Fibroblast of skin of left biceps (primary cell): ENCODE measurements at places on chromosomes 2 and 18.
A peak's percentile ranks its signal among the peaks of the same experiment; 100 is the strongest.

DNA sequence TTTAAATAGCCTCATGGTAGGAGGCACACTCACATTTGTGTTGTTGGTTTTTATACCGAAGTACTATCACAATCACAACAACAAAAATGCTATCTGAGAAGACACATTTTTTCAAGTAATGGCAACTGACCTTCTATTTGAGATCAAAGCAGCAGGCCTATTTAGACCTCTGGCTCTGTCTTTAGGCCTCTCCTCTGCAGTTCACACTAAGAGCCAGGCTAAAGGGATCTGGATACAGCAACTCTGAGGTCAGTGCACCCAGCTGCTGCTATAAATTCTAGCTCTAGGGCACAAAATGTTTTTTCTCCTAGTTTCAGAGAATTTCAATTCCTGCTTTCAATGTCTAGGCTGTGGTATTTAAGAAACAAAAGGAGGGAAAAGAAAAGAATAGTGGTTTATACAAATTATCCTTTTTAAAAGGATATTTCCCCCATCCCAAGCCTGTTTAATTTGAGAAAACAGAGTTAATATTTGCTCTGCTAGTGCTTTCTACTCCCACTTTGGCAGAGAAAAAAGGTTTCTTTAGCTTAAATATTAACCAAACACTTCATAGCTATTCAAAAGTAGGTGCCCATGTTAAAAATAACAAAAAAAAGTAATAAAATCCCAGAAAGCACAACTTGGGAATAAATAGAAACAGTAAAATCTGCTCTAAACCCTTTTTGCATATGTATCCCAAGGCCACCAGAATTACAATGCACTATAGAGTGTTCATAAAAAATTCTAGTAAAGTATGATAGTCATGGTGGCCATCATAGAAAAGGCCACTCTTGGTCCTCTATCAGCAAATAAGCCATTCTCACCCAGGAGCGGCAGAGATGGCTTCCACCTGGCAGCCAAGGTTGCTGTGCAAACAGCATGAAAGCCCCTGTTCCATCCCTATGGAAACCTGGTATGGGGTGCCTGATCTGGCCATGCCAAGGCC, 293.6 kb upstream of the SESTD1 start:
- no peak for DNase-seq

- no peak for DNase-seq
These were observed 137.5 kb downstream of the NDUFA10 start for GRCh38 chr2:239887604-239888003.

DNA sequence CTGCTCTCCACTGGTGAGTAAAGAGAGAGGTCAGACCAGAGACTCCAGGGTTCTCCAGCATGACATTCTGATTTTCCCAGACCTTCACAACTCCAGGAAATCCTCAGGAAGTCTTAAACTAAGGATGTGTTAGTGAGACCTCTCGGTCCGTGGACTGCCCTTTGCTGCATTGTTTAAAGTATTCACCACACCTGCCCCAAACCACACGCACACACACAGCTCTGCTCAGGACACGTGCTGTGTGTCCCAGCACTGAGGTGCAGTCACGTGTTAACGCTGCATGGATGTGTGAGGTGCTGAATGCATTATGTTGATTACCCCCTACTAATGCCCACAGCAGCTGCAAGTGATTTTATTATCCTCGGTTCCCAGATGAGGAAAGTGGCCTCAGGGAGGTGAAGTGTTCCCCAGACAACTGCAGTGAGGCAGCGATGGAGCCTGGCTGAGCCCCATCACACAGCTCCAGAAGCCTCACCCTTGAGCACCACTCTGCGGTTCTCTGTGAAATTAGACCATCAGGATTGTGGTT, 68.4 kb downstream of the TRAPPC12 start:
- no peak for DNase-seq

GRCh38 chr18:13392899-13393298, 174.3 kb downstream of the LDLRAD4 start:
- no peak for DNase-seq

DNA sequence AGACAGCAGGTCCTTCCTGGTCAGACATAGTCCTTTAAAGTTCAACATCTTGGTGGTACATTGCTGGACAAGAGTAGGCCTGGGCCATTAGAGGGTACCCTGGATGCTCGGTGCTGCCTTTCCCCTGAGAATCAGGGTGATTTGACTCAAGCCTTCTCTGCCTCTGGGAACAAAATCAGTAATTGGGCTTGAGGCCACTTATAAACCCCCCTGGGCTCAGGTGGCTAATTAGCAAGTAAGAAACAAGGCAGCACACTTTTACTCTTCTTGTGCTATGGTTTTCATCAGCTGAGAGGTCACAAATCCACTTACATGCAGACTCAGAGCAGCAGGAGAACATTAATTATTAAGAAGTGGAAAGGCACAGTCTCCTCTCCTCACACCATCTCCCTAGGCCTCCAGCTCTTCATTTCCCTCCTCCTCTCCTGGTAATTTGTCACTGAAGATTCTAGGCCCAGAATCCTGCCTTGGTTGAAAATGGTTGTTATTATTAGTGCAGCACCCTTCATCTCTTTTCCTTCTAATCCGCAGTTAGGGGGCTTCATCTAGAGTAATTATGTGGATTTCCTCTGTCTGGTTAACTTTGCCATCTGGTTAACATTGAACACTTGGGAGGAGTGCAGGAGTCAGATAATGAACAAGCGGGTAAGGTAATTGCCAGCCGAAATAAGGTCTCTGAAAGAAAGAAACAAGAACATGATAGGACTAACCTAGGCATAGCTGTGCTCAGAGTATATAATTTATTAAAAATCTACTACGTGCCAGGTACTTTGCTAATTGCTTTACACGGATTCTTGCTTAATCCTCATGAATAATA, 29.7 kb upstream of the CASP10 start:
- no peak for DNase-seq

- DNase-seq = no peak
These were observed 253.5 kb downstream of the LDLRAD4 start for GRCh38 chr18:13471971-13472628.

- DNase-seq = no peak
These were observed 3.1 kb downstream of the DLX1 start for GRCh38 chr2:172088245-172089004.

DNA sequence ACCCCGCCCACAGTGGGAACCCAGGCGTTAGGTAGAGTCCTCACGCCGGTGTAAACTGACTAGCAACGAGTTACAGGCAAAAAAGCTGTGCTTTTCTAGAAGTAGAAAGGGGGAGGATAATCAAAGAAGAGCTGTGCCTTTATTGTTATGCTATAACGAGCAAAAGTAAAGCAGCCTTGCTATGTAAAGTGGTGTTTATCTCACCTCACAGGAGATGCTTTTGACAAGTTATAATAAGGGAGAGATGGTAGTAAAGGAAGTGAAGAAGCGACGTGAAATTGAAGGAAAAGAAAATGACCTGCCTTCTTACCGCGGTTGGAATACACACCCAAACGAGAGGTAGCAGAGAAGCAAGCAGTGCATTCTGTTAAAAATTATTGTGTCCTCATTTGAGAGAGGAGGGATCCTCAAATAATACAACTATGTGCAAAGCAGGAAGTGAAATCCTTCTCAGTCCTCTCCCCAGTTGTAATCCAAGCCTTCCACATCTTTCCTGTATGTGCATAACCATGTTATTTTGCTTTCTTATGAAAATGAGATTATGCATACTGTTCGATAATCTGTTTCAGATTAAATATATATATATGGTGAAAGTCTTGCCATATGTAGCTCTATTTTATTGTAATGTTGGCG, 962 bp downstream of the TANK start:
- no peak for DNase-seq

- DNase-seq = peak; percentile 99
These were observed 129.8 kb upstream of the TANK start for GRCh38 chr2:161030260-161031063.

DNA sequence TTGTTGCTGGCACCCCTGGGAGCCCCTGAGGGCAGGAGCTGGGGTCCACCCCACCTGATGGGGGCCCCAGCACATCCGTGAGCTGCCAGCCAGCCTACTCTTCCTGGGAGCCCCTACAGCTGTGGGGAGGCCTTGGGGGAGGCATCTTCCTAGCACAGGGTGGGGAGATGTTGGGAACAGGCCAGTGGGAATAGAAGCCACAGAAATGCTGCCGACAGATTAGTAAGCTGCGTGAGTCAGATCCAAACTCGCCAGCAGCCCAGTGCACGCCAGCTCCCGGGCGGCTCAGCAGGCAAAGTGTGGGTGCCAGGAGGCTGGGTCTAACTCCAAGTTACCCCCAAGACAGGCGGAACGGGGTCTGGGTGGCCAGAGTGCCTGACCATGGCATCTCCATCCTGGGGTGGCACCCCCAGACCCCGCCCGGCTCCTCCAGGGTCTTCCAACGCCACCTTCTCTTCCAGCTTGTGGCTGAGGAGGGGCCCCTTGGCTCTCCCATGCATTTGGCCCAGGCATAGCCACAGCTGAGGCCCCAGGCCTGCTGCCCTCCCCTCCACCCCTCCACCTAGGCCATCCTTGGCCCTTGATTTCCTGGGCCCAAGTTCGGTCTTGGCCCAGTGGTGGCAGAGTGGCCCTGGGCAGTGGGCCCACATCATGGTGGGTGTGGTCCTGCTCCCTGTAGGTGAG, 15.3 kb downstream of the CROCC2 start:
- DNase-seq = peak; percentile 90

GRCh38 chr2:206001912-206002311, 84.1 kb downstream of the INO80D start:
- DNase-seq = no peak

DNA sequence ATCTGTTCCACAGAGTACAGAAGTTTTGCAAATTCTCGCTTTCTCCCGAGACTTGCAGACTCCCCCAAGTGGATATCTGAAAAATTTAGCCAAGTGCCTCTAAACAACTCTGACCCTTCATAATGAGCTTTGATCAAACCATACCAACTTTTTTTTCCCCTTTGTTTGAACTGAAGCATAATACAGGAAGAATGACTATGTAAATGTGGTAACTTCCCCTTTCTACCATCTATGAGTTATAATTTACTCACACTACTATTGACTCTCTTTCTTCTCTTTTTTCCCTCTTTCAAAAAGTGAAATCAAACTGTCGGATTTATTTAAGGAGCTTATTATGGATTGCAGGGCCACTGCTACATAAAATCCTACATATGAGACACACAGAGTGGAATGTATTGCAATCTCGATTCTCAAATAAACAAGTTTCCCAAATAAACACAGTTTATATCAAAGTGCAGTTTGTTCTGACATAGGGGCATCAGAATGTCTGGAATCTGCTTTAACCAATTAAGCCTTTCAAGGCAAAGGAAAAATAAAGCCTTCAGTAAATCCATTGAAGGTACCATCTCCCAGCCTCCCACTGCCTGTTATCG, 1.4 kb upstream of the ZNF804A start:
- DNase-seq = no peak

DNA sequence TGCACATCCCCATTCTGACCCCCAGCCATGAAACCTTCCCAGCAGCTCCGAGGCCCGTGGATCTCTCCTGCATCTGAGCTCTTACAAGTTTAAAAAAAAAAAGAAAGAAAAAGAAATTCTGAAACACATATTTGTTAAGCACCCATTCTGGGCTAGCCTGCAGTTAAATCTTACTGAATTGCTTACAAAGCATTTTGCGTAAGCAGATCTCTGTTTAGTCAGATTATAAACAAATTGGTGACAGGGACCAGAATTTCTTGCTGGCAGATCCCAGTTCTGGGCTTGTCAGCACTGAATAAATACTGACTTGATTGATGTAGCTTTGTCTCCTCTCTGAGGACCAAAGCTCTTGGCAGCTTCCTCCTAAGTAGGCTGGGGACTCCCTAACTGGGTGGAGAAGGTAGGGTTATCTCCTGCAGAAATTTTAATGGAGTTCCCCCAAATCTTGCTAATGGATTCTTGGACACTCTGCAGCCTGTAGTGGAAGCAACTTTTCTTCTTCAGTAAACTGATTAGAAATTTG, 160.9 kb downstream of the MIB1 start:
- no peak for DNase-seq

DNA sequence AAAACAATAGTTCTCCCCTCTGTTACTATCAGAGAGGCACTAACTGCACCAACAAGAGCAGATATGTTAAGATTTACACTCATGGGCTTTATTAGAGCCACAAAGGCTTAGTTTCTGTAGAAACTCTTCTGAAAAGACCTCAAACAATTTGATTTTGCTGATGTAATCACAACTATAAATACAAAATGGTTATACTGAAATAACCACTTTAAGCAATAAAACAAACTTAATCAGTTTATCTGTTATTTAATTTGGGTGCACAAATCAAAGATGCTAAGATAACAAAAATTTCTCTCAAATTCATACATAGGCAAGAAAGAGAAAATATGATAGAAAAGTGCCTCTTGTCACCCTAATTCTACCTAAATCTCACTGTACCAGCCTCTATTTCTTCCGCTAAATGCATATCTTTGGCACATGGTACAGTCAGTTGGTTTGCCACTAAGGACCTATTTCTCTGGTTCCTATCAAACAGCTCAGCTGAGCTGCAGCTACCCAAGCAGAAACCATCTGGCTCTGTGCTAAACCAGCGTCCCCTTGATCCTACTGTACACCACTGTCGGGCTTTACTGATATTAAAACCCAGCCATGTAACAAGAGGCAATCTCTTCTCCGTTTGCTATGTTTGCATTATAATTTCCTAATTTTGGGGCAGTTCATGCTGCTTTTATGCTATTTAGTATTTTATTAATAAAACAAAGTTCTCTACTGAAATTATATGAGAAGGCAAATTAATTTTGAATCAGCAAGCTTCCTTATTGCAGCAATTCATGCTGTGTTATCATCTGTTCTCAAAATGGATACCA, 60.1 kb downstream of the CWC22 start:
- DNase-seq = no peak

- DNase-seq = peak; percentile 19
These were observed 137.5 kb upstream of the RNF152 start for GRCh38 chr18:62030091-62030985.

DNA sequence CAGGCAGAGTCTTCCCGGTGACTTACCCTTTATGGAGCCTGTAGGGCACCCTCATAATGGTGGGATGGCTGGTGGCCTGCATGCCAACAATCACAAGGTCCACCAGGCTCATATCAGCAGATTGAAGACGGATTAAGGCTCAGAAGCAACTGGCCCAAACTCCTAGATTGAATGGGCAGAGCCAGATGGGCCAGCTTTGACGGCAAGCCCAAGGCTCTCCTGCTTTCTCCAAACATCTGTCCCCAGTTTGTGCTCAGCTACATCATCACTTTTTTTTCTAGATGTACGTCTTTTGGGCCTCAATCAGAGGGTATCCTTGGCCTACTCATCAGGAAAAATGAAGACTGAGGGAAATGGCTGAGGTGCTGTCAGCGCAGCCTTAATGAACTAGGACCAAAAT, 114.6 kb downstream of the VIT start:
- no peak for DNase-seq

DNA sequence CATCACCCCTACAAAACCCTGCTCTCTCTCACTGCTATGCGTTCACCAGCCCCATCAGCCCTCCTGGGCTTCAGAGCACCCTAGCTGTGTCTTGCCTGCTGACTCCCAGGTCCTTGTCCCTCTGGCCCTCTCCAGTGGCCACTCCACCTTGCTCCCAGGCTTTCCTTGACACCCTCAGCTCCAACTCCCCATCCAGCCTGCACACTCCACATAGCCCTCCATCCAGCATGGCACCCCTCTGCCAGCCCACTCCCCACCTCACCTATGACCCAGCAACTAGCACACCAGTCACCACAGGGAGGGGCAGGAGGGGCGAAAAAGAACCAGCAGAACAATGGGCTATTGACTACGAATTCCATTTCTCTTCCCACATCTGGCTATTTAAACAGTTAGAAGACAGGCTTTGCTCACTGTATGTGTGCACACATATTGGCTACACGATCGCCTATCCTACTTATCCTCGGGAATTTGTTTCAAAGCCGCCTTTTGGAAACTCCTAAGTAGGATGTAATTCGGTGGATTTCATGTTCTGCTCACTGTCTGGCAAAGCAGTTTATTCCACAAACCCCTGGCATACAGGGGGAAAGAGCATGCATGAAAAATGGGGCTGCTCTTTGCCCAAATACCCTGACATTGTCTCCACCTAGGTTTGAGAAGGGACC, 195.3 kb downstream of the SMAD2 start:
- no peak for DNase-seq
